ENCODE measurements at places on chromosomes 7 and 10.

DNA sequence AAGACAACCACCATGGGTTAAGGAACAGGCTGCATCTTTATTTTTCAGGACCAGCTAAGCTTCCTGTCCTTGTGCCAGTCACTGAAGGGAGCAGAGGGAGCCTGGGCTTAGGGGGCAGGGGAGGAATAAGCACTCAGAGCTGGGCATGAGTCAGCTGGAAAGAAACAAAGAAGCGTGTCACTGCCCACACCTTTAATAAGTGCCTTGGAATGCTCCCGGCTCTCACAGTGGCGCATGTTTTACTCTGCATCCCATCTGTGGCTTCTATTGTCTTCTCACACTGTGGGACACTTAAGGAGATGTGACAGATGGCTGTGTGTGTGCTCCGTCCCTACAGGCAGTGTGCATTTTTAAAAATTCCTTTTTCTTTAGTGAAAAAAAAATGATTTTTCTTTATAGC is 71.7 kb downstream of the MTURN start:
- DNase-seq = no peak

DNA sequence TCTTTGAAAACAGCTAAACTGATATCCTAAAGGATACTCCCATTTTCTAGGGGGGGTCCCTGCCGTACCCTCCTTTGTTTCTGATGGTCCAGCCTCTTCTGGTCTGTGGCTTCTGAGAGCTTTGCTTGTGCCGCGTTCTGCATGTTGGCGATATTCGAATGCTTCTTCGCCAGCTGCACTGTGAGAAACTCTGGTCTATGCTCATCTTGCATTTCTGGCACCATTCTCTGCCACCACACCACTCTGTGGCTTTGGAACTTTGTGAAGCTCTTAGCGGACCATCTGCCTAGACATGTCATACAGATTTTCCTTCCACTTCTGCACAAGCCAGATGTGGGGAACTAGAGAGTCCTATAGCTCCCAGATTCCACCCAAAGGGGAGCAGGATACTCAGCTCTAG is 197.2 kb downstream of the REEP3 start:
- no peak for DNase-seq

- DNase-seq = no peak
These were observed 311.7 kb upstream of the BMPER start for GRCh38 chr7:33593611-33594010.

- DNase-seq = no peak
These were observed 209.8 kb downstream of the ZEB1 start for GRCh38 chr10:31528831-31529230.

- no peak for DNase-seq
These were observed 24.7 kb upstream of the MACC1 start for GRCh38 chr7:20241911-20242261.

- no peak for DNase-seq
These were observed 551.0 kb upstream of the ZWINT start for GRCh38 chr10:56912043-56912442.

DNA sequence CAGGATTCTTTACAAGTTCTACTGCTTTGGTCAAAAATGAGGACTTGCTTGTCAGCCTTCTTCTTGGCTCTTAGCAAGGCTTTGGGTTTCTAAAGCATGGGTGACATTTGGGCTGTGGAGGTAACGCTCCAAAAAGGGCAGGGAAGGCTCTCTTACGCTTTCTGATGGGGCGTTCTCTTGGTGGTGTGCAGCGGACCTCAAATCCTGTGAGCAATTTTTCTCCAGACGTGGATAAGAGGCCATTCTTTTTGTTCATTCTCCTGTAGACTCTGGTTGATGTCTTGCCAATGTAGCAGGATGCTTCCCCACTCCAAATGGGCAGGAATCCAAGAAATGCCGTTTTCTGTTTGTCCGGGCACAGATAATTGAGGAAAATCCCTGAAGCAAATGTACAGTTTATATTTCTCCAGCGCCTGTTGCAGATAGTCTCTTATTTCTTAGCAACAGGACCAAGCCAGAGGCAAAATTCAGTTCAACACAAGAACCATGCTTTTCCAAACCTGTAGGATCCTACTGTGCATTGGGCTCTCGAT is 138.4 kb upstream of the NFE2L3 start:
- no peak for DNase-seq

DNA sequence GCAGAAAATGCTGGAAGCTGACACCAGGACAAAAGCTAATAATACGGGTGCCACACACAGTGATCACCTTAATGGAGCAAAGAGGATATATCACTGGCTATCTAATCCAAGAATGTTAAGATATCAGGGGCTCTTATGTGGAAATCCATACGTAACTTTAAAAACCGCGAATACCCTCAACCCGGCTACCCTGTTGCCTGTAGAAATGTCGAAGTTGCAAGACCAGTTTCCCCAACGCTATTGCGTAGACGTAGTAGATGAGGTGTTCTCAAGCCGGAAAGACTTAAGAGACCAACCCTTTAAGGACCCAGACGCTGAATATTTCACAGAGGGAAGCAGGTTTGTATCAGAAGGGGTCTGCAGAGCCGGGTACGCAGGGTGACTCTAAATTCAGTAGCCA is 7.9 kb upstream of the CYREN start:
- no peak for DNase-seq

DNA sequence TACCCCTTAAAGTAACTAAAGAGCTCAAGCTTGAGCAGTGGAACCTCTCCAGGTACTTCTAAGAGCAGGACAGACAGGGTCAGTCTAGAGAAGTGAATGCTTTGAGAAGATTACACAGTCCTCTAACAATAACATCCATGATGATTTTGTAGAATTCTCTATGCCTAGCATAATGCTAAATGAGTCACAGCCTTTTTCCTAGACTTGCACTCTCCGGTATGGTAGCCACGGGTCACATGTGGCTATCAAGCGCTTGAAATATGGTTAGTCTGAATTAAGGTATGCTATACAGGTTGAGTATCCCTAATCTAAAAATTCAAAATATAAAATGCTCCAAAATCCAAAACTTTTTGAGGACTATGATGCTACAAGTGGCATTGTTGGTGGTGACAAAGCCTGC is 166.6 kb upstream of the MKLN1 start:
- no peak for DNase-seq

GRCh38 chr7:95669513-95669912 is 73.2 kb upstream of the PDK4 start:
- no peak for DNase-seq

DNA sequence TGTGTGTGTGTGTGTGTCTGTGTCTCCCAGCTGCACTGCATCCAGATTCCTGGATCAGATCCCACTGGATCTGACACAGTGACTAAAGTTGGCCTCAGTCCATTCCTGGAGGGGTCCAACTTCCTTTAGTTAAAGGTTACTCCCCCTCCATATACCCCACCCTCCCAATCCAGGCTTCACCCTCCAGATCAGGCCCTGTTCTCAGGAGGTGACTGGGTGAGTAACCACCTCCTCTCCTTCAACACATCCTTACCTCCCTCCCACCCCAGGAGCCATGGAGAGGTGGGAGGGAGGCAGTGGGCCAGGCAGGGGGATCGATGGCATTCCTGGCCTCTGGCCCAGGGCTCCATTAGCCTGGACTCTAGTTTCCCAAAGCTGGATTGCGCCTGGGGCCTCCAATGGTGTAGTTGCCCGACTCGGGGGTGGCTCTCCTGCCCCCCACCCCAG is 11.3 kb downstream of the KCNIP2 start:
- DNase-seq = no peak

DNA sequence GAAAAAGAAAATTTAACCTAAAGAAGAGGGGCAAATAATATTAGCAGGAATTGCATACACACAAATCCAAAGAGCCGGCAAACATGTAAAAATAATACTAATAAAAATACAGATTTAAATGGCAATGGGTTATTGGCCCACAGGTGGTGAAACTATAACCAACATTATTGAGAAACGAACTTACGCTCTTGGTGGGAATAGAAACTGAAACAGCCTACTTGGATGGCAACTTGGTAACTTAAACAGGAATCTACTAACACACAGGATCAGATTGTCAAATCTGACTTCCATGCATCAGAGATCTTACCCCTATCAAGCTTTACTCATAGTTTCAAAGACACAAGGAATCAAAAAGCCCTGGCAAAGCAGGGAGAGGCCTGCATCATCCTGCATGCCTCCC is 66.5 kb downstream of the ANLN start:
- DNase-seq = no peak

DNA sequence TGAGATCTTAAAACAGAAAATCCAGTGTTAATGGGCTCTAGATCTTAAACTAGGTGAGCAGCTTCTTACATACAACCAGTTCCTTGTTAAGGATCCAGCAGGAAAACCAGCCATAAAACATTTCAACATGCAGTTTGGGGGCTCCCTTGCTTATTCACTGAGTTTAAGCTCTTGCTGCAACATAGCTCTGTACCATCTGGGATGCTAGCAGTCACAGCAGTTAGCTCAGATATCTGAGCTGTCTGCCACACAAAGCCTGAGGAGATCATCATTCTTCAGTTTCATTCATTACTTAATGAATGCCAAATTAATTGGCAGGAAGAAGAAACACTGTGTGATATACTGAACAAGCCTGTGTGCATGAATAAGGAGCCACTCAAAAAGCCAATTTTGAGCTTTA is 62.8 kb downstream of the PODXL start:
- no peak for DNase-seq

- DNase-seq = no peak
These were observed 91.4 kb upstream of the CAV2 start for GRCh38 chr7:116408166-116408565.

DNA sequence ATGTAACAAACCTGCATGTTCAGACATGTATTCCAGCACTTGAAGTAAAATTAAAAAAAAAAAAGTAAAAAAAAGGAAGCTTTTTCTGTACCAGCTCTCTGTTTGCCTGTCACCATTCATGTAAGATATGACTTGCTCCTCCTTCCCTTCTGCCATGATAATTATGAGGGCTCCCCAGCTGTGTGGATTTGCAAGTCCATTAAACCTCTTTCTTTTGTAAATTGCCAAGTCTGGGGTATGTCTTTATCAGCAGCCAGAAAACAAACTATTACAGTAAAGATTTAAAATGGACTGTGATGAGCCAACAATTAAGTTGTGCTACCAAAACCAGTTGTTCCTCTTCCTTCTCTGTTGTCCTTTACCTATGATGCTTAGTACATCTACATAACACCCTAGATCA is 619.6 kb downstream of the ARL4A start:
- DNase-seq = no peak

GRCh38 chr7:36312064-36312914 is 77.4 kb upstream of the ANLN start:
- DNase-seq = no peak

GRCh38 chr7:79820387-79820786 is 314.2 kb upstream of the GNAI1 start:
- DNase-seq = no peak

GRCh38 chr7:155674556-155674955 is 30.1 kb downstream of the RBM33 start:
- no peak for DNase-seq

- DNase-seq = no peak
These were observed 158.4 kb upstream of the TMEM72 start for GRCh38 chr10:44752451-44753441.

GRCh38 chr10:49759787-49760551 is 2.2 kb downstream of the OGDHL start:
- DNase-seq = no peak

DNA sequence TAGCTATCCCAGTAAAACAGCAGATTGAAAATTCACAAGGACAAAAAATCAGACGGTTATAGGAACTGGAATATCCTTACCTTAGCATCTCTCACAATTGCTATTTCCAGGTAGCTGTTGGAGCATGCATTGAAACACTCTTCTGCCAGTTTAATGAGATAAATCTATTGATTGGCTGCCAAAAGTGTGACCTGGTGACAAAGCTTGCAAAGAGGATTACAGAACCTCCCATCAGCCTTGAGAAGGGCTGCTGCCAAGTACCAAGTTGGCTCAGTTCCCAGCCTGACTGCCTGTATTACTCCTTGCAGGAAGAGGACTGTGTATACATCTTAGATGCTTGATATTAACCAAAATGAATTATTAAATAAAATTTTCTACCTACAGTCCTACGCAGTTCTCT is 5.1 kb downstream of the PRLHR start:
- no peak for DNase-seq

DNA sequence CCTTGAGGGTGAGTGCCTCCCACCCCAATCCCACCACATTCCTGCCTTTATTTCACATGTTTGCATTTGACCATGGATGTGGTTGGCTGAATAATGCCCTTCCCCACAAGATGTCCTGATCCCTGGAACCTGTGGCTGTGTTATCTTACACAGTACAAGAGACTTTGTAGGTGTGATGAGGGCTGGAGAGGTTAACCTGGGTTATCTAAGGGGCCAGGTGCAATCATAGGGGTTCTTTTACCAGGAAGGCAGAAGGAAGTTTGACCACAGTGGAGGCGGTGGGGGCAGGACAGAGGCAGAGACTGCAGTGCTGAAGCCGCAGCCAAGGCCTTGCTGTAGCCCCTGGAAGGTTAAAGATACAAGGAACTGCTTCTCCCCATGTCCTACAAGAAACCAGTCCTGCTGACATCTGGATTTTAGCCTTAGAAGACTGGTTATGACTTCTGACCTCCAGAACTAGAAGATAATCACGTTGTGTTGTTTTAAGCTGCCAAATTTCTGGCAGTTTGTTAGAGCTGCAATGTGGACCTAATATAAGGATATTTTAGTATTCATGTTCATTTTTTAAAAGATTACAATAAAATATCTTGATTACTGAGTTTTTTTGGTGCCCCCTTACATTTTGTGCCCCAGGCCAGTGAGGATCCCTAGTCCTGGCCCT is 136.6 kb downstream of the ARHGAP22 start:
- no peak for DNase-seq

DNA sequence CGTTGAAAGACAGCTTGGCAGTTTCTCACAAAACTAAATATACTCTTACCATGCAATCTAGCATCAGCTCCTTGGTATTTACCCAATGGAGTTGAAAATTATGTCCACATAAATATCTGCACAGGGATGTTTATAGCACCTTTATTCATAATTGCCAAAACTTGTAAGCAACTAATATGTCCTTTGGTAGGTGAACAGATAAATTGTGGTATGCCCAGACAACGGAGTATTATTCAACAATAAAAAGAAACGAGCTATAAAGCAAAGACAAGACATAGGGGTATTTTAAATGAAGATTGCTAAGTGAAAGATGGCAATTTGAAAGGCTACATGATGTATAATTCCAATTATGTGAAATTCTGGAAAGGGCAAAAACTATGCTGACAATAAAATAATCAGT is 162.5 kb upstream of the PTN start:
- DNase-seq = no peak

- no peak for DNase-seq
These were observed 74.5 kb downstream of the PKD1L1 start for GRCh38 chr7:47873762-47874161.

- no peak for DNase-seq
These were observed 54.2 kb downstream of the METTL2B start for GRCh38 chr7:128530855-128531104.

DNA sequence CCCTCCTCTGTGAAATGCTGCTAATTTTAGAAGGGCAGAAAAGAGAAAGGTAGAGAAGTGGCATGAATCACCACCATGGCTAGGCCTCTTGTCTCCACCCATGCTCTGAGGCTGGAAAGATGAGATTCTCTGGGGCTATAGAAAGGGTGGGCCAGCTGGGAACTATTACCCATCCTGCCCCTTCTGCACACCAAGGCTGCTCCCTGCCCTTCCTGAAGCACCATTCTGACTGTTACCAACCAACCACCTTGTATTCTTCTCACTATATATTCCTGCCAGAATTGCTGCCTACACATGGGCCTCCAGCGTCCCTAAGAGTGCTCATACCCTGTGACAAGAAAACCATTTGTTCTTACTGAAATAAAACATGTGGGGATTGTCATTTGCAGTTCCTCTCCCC is 11.4 kb upstream of the DLX6 start:
- no peak for DNase-seq
